ENCODE measurements at places on chromosomes 4 and X.

GRCh38 chr4:112418092-112418491 is 97.9 kb downstream of the NEUROG2 start:
- DNase-seq = no peak

- DNase-seq = no peak
Observed at GRCh38 chr4:69831270-69831627, 28.7 kb downstream of the SULT1E1 start.

- DNase-seq = no peak
Observed at GRCh38 chr4:123235431-123235830, 161.2 kb upstream of the SPRY1 start.

- no peak for DNase-seq
Observed at GRCh38 chr4:19721587-19721986, 530.1 kb upstream of the SLIT2 start.

DNA sequence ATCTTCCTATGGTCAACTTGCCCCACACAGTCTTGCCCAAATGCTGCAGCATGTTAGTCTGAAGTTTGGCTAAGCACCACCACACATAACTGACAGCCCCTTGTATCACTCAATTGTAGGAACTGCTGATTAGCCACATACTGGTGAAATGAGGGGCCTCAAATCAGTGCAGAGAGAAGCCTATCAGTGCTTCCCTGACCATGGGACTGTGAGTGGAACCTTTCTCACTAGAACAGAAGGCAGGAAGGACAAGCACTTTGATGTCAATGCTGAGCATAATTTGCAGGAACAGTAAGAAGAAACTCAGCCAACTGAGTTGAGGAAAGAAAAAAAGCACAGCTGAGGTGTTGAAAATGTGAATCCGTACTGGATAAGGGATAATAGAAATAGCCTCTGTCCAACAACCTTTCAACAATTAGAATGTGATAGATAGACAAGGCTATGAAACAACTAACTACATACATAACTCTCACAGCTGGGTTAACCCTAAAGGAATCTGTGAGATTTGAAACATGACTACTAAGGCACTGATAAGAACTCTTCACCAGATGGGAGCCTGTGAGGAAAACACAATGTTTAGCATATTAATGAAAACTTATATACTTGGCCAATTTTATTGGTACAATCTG is 136.6 kb upstream of the SH3RF1 start:
- DNase-seq = no peak

Measured in hypothalamus (tissue), 51 donors.